ENCODE measurements at places on chromosomes 12 and 14. TPM values are rescaled to one million over a fixed set of nuclear protein-coding genes. Genes with fewer than 3 reads are reported as not detected.

Gene OAS2
- 0.44 TPM for total RNA-seq

Gene CRIP1
- total RNA-seq, result 1,412 TPM

Gene PRR13
- total RNA-seq, result 282 TPM

Gene ACSM4
- not detected for total RNA-seq

Gene HCAR3
- total RNA-seq, result not detected
